ENCODE measurements at places on chromosomes 11 and 22.

DNA sequence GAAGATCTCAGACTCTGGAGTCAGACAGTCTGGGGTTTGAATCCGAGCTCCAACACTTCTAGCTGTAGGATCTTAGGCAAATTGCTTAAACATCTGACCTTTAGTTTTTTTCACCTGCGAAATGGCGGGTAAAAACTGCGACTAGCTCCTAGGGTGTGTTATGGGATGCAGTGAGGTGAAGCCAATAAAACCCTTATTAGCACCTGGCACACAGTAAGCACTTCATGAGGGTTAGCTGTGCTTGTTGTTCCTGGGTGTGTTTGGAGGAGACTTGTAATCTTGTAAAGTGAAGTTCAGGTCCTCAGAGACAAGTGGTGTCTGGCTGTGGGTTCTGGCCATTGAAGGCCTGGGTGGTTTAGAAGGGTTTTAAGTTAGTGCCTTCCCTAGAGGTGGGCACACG lies 68.9 kb downstream of the ZBTB16 start:
- no peak for DNase-seq

DNA sequence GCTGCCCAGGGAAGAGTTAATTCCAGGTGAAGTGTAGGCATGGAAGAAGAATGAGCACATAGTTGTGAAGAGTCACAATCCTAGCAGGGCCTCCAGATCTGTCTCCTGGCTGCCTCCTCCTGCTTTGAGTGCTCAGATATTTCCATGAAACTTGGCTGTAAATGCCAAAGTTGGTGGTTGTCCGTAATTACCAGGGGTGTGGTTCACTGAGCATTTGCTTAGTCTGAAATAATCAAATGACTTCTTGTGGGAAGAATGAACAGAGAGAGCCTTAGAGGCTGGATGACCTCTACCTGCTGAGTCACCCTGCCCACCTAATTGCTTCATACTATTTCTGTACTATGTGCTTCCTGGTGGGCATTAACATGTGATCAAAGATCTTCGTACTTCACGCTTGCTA lies 50.9 kb downstream of the APIP start:
- DNase-seq = no peak

GRCh38 chr11:61963282-61964057 lies 4.0 kb downstream of the FTH1 start:
- no peak for DNase-seq

DNA sequence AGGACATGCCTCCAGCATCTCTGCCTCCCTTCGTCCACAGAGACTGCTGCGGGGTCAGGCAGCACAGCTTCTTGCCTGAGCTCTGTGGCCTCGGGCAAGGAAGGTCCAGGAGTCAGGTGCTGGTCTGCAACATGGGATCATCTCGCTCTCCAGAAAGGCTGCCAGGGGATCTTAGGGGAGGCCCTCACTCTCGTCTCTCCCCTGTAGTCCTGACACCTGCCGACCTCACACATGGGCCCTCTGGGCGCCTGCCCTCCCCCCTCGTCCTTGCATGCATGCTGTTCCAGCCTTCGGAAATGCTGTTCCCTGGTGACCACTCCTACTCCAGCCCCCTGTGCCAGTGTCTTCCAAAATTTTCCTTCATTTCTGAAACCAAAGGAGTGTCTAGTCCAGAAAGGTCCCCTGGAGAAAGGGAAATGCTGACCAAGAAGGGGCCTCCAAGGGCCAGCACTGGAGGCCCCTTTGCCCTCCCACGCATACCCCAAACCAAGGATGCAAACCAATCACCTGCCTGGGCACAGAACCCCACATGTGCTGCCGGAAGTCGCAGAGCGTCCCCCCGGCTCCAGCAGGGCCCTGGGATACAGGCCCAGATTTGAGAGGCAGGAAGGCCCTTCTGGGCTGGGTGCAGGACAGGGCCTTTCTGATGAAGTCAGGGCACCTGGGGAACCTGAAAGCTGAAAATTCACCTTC lies 41.0 kb downstream of the IGF2 start:
- no peak for DNase-seq

GRCh38 chr11:7664867-7665266 lies 8.4 kb downstream of the CYB5R2 start:
- no peak for DNase-seq

DNA sequence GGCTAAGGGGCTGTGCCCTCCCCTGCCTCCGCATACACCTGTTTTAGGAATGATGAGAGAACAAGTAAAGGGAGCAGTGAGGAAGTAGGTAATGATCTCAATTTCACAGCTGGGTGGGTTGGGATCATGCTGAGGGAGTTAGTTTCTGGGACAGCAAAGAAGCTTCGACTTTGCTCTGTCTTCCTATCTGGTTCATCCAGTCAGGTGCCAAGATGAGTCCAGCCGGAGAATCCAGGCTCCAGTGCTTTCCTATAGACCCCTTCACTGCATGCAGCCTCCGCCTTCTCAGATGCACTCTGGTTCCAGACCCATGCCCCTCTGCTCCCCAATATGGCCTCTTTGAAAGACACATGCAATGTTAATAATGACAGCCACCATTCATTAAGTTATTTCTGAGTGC lies 119.1 kb upstream of the NCAM1 start:
- DNase-seq = no peak

DNA sequence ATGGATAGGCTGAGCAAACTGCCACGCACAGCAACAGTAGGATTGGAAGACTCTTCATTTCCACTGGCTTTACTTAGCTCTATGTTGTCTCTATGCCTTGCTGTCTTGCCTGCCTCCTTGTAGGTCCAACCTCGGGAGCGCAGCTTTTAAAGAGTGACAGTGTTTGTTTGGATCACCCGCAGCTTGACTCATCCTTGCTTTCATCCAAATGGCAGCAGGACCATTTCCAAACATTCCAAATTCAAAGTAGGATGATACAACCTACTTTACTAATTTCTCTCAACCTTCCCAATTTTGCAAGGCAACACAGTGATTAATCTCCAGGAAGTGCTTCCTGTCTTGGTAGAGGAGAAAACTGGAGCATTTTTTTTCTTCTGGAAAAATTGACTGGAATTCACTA lies at the start of gene MMP3:
MMP3 (minus strand) TSS at position 121 of the 400 bp plus-strand sequence; CDS start at position 58, 63 bp downstream.
- DNase-seq = no peak

- DNase-seq = no peak
Observed at GRCh38 chr11:86248609-86249008, 4.1 kb downstream of the EED start.

- DNase-seq = no peak
Observed at GRCh38 chr11:125272092-125272491, 107.5 kb downstream of the PKNOX2 start.

- no peak for DNase-seq
Observed at GRCh38 chr22:31750365-31751284, 693 bp upstream of the PRR14L start.

DNA sequence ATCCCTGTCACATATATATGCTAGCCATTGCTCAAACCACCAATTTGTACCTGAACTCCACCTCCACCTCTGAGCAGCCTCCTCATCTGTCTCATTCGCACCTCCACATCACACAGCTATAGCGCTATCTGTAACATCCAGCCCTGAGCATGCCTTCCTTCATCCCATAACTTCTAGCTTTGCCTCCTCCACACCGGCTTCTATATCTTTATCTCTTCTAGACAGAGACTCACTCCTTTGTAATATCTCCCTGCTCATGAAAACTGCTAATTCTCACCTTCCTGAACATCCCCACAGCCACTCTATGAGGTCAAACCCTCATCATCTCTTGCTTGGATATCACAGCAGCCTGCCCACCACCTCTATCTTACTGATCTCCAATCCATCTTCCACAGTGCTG lies 5.9 kb downstream of the SIAE start:
- no peak for DNase-seq

DNA sequence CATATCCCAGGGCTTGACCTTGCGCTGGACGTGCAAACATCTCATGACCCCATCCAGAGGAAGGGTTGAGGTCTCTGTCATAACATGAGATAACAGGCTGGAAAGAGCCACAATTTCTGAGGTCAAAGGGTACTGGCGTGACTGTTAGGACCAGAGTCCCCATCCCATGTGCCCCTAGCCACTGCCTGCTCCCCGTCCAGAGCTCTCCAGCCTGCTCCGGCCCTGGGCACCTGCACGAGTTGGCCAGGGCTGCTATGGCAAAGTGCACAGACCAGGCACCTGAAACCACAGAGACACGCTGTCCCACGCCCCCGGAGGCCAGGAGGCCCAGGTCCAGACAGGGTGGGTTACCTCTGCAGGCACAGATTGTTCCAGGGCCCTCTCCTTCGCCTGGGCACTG lies 58.9 kb downstream of the SHANK2 start:
- DNase-seq = no peak

DNA sequence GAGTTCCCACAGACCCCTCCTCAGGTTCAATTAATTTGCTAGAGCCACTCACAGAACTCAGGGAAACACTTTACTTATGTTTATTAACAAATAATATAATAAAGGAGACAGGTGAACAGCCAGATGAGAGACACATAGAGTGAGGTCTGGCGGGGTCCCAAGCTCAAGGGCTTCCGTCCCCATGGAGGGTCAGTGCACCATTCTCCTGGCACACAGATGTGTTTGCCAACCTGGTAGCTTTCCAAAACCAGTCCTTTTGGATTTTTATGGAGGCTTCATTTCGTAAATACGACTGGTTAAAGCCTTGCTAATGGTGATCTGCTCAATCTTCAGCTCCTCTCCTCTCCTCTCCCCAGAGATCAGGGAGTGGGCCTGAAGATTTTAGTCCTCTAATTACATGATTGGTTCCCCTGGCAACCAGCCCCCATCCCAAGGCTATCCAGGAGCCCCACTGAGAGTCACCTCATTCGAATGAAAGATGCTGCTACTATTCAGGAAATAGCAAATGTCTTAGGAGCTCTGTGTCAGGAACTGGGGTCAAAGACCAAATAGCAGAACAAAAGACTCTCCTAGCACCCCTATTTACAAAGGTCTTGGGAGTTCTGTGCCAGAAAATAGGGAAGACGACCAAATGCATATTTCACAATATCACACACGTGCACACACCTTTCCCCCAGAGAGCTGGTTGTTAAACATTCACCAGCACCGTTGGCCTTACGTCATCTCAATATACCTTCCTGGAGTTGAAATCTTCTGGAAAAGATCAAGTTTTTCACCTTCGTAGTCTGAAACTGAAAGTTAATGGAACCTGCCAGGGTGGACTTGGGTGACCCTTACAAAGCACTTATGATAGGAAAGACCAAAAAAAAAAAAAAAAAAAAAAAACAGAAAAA lies 23.8 kb upstream of the CAPRIN1 start:
- no peak for DNase-seq

GRCh38 chr11:121240650-121241303 lies 51.8 kb upstream of the SC5D start:
- no peak for DNase-seq

DNA sequence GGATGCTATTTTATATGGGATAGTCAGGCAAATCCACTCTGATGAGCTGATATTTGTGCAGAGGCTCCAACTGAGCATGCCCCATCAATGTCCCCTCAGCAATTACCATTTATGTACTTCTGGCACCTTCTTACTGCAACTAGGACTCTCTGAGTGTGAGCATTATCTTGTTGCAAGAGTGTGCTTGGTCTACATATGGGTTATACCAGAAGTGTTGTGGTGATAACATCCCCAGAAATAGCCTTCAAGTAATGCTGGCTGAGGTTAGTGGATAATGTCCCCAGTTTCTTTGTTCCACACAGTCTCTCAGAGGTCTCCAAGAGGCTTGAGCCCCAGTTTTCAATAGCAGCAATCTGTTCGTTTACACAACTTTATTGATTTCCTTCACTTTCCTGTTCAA lies 408.6 kb downstream of the JRKL start:
- DNase-seq = no peak

- peak; percentile 72 for DNase-seq
Observed at GRCh38 chr11:8593935-8594909, at the start of gene STK33. STK33 (minus strand) TSS chr11:8594228; CDS start chr11:8474905, 119,323 bp downstream.

DNA sequence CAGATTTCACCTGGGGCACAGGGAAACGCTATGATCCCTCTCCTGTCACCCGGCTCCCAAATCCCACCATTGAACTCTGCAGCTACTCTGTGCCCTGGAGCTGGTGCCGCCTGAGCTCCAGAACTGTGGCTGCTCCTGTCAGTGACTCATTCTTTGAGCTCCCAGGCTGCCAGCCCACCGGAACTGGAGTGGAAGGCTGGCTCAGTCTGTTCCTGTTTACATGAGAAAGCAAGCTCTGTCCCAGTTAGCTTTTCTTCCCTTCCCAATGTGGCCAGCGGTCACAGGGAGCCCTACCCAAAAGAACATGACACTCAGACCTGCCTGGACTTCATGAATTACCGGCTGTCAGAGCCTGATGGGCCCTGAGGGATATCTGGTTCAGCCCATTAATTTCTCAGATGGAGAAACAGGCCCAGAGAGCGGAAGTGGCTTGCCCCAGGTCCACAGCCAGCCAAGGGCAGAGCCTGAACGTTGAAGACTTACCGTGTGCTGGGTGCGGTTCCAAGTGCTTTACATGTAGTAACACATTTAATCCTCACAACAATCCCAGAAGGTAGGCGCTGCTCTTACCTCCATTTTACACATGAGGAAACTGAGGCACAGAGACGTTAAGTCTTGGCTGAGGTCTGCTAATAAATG lies 23.8 kb upstream of the IGSF22 start:
- no peak for DNase-seq

DNA sequence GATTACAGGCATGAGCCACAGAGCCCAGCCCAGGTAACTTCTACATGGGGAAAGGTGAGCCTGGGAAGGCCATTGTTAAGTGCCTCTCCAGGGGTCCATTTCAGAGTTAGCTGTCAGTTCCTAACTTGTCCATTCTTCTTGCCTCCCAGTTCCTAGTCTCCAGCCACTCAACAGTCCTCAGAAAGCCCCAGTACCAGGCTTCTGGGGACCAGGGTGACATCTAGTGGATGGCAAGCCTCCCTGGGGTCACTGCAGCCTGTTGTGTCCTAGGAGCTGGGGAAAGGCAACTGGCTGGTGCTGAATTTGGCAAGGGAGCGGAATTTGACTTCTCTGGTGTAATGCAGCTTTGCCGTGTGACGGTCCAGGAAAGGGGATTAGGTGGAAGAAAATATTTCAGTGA lies 2.1 kb downstream of the LGALS12 start:
- no peak for DNase-seq

GRCh38 chr11:114683007-114683406 lies 4.7 kb downstream of the NXPE2 start:
- DNase-seq = no peak

DNA sequence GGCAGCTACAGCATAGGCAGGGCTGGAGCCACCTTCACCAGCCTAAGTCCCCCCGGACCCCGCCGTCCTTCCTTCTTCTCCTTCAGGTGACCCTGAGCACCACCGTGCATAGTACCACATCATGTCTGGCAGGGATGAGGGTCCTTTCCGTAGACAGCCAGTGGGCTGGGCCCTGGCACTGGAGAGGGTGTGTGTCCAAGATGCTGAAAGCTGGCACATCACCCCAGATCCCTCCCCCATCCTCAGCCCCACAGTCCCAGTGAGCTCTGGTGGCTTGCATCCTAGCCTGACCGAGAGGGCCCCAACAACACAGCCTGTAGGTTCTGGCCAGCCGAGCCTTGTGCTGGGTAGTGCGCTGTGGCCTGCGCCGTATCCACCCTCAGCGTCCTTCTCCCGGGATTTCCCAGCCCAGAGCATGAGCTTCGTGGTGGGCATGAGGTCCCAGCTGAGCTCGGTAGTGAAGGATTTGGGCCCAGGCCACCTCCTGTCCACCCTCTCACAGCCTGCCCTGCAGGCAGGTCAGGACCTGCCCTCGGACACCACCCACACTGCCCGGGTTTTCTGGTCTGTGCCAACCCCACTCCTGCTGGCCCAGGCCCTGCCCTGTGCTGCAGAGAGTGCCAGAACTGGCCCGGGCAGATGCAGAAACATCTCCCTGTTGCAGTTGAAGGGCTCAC lies 1124.3 kb downstream of the BRD1 start:
- no peak for DNase-seq

GRCh38 chr11:20090654-20091374 lies 69.5 kb downstream of the DBX1 start:
- no peak for DNase-seq

GRCh38 chr22:44158816-44159215 lies 21.9 kb upstream of the PARVG start:
- DNase-seq = no peak
